ENCODE measurements at places on chromosomes 11 and 22.

DNA sequence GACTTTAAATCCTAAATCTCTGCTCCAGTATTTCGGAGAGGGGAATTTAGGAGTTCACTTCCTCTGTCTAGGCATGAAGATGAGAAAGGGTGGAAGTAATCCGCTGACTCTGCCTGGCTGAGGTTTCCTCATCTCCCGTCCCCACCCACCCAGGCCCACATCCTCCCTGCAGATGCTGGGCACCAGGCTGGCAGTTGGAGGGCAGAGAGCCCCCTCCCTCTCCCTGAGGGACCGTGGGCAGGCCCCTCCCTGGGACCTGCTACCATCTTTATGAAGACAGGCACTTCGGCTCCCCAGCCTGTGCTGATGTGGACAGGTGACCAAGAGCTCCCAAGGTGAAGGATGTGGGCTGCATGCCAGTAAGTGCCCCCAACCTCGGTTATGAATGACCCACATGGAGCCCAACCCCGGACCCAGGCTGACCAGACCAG is 6.7 kb downstream of the CASTOR1 start:
- no peak for DNase-seq

DNA sequence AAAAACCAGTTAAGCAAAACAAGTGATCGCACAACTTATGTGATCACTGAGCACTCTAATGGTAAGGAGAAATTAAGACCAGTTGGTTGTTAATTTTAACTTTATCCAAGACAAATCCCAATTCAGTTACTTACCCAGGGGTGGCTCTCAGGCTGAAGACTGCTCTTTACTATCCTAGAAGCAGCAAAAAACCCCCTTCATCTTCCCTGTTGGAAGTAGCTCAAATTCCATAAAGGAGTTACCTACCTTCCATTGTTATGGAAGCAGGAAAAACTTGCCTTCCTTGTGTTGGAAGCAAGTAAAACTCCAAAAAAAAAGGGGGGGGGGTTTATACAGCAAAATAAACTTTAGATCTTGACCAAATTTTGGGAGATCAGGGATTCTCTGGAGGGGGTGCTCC is 5.2 kb upstream of the MRPL16 start:
- no peak for DNase-seq

DNA sequence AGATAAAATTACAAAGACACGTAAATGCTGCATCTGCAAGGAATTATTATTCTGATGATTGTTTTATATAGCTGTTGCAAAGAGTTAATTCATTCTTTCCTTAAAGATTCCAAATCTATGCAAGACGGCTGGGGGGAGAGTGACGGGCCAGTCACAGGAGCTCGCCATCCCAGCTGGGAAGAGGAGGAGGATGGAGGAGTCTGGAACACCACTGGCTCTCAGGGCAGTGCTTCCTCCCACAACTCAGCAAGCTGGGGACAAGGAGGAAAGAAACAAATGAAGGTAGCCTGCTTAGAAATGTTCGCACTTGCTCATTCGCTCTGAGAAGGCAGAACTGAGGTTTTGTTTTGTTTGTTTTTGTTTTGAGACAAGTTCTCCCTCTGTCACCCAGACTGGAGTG is 73.0 kb upstream of the ADSL start:
- DNase-seq, result no peak

DNA sequence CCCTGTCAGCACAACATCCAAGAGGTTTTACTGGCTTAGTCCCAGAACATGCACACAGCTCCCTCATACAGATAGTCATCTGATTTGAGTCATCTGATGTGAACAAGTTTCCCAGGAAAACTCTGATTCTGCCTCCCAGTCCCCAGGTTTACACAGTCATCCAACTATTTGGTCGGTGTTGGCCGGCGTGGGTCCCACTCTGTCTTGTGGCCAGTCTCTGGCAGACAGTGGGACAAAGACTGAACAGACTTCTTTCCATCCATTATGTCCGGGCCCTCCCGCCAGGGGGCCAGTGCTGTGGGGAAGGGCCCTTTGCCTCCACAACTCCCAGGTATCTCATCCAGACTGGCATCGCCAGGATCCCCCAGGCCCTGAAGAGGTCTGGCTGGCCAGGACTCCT is 60.0 kb downstream of the BTG4 start:
- DNase-seq, result no peak

- DNase-seq, result no peak
Observed at GRCh38 chr11:57335023-57335342, 709 bp downstream of the SSRP1 start.

GRCh38 chr11:56917708-56918400 is 70.9 kb upstream of the OR5AK2 start:
- DNase-seq, result no peak

DNA sequence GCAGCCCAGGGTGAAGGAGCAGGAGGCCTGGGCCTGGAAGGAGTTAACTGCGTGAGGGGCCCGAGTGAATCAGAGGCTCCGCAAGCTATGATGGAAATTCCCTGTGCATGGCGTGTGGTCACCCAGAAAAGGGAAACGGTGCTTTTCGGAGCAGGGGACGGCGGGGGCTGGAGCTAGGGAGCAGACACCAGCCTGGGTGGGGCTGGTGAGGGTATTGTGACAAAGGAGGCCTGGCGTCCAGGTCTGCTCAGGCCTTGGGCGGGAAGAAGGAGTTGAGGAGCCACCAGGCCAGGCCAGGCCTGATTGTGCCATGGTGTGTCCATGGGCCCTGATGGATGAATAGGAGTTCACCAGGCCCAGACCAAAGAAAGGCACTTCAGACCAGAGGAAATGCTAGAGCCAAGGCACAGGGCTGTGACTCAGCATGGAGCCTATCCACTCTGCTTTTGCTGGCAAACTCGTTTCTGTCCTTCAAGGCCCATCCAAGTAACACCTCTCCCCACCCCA is 12.8 kb upstream of the SPI1 start:
- DNase-seq, result no peak

GRCh38 chr22:23053912-23054530 is 16.3 kb upstream of the GNAZ start:
- no peak for DNase-seq

GRCh38 chr22:28950617-28951411 is 67.4 kb downstream of the ZNRF3 start:
- DNase-seq, result no peak

DNA sequence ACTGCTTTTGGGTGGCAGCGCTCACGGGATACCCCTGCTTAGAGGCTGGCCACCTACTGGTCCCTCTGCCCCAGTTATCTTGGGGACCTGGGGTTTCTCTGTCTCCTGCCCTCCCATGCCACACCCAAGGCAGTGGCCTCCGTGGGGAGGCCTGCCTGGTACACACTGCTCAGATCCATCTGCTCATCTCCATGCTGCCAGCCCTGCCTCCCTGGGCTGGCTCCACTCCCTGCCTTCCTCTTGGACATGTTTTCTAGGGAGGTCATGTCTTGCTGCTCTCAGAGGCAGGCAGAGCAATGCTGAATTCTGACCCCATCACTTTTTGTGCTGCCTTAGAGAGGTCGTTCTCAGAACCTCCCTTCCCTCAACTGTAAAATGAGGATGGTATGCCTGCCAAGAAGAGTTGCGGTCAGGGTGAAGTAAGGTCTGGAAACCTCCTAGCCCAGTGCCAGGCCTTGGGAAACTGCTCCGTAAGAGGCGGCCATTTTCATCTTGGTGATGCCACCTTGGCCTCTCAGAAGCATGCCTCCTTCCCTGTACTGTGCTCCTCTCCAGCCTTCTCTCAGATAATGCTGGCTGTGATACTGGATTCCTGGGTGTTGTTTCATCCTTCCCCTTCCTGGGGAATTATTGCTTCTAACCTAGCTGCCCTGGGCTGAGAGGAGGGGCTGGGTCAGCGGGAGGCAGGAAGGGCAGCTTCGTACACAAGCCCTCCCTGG is 186.4 kb upstream of the ZBED5 start:
- DNase-seq, result no peak

DNA sequence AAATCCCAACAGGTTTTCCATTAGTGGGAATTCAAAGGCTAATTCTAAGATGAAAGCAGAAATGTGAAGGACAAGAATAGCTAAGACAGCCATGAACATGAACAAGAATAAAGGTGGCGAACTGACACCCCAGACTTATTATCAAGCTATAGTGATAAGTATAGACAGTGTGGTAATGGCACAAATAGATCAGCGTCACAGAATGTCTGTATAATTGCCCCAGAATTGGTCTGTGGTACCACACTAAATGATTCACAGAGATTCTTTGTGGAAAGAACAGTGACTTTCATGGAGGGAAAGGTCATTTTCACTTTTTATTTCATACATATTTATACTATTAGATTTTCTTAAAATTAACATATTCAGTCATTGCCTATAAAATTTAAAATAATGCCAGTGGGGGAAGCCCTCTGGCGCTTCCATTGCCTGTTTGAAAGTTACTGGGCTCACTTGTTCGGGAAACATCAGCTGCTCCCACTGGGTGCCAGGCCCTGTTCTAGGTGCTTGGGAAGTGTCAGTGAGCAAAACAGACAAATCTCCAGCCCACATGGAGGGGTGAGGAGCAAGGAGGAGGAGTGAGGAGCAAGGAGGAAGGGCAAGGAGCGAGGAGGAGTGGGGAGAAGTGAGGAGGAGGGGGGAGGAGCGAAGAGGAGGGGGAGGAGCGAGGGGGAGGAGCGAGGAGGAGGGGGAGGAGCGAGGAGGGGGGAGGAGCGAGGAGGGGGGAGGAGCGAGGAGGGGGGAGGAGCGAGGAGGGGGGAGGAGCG is 11.3 kb upstream of the NLRP6 start:
- DNase-seq, result no peak

Measured in stimulated activated CD8-positive, alpha-beta memory T cell treated with anti-CD3 and anti-CD28 coated beads, Interleukin-4, amount 100 ng/mL, for 48 hours (primary cell).